Stimulated activated CD4-positive, alpha-beta T cell treated with anti-CD3 and anti-CD28 coated beads, Interleukin-2, amount 100 ng/mL, for 24 hours (primary cell): ENCODE measurements at places on chromosomes 4 and X.

GRCh38 chr4:139866276-139866962, 200.8 kb downstream of the MGST2 start:
- DNase-seq = no peak

- no peak for DNase-seq
These were observed 8.7 kb upstream of the MSANTD1 start for GRCh38 chr4:3239998-3240920.

- no peak for DNase-seq
These were observed 21.2 kb downstream of the SLC2A9 start for GRCh38 chr4:9999956-10000561.

DNA sequence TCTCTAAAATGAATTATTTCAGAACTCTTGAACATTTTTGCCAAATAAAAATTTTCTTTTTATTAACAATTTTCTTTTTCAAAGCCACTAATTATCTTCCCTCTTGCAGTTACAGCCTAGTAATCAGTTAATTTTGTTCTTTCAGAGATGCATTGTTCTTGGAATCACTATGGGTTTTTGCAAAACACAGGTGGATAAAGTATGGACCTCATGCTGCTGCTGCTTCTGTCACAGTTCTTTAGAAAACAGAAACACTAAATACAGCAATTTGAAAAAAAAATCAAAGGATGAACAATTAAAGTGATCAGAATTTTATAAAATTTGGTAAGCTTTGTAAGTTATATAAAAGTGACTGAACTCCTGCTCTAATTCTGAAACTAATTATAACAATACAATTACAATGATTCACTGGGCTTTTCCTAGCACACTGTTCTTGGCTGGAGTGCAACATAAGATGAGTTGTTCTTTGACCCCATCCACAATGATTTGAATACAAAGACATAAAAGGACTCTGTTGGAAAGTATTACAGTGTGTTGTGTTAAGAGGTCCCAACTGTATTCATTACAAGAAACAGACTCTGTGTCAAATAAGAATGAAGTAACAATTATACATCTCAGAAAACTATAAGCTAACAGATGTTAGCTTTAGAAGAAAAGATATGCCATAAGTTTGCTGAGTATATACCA, 59.4 kb upstream of the GK2 start:
- no peak for DNase-seq

DNA sequence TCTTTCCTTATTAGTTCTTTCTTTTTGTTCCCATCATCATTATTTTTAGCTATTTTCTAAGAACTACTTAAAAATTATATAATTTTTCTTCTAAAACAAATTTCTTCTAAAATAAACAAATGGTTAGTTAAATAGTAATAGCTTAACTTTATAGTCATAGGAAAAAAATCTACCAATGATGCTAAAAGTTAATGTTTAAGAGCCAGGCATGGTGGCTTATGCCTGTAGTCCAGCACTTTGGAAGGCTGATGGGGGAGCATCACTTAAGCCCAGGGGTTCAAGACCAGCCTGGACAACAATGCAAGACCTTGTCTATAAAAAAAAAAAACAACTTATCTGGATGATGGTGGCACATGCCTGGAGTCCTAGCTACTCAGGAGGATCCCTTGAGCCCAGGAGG, 127.1 kb upstream of the ANXA3 start:
- no peak for DNase-seq

GRCh38 chr4:4430492-4431195, 43.7 kb downstream of the NSG1 start:
- peak; percentile 56 for DNase-seq

DNA sequence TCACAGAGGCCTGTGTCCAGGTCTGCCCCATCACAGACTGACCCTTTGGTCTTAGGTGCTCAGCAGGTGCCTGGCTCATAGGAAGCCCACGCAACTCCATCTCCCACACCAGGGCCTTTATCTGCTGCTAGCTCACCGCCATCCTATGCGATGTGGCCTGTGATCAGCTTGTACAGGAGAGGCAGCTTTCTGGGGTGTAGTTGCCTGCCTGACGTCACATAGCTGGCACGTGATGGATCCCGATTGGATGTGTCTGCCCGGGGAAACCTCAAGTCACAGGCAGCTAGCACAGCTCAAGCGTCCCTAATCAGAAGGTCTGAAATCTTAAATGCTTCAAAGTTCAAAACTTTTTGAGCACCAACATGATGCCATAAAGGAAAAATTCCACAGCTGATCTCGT, 41.2 kb upstream of the CLDN34 start:
- DNase-seq = no peak

GRCh38 chr4:72569719-72570235, 756 bp upstream of the ADAMTS3 start:
- no peak for DNase-seq

DNA sequence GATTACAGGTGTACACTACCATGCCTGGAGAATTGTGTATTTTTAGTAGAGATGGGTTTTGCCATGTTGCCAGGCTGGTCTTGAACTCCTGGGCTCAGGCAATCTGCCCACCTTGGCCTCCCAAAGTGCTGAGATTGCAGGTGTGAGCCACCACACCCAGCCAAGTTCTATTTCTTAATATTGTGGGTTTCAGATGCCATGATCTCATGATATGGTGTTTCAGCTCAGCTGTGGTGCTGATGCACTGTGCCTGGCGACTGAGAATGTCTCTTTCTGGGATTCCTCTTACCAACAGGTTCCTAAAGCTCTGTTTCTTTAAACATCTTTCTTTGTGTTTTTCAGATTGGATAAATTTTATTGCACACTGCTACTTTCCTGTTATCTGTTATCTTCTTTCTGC, 17.3 kb upstream of the NDUFC1 start:
- no peak for DNase-seq

GRCh38 chr4:151806511-151806927, 45.7 kb upstream of the GATB start:
- no peak for DNase-seq

GRCh38 chr4:126552321-126552720, 1080.4 kb upstream of the INTU start:
- no peak for DNase-seq

DNA sequence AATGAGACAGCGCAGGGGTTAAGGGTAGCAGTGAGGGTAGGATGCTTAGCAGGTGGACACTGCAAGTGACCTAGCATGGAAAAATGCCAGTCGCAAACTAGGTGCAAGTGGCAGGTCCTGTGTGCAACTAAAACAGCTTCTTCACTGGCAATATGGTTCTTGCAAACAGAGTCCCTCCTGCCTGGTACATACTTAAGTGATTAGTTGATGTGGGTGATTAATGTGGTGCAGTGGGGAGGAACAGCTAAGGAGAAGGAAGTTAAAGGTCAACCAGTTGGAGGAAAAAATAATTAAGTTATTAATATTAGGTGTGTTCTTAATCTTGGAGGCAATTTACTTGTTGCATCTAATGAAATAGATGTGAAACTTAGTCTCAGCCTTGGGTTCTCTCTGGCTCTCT, 121.6 kb upstream of the IGFBP7 start:
- no peak for DNase-seq

DNA sequence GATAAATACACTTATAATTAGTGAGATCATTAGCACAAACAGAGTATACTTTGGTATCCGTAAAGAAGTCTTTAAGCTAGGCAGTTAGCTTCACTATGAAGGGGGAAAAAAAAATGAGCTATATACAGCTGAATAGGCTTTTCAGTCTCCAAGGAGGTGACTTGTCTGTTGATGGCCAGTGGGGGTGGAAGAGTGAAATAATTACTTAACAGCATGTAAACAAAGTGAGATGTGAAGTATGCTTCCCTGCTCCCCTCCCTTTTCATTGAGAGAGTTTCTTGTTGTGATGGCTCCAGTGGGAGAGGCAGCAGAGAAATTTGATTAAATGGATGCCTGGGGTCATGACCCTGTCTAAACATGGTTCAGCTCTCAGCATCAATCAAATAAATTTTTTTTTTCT, 180.9 kb downstream of the DACH2 start:
- DNase-seq = no peak

- no peak for DNase-seq
These were observed 23.4 kb downstream of the USP9X start for GRCh38 chrX:41108463-41109205.

DNA sequence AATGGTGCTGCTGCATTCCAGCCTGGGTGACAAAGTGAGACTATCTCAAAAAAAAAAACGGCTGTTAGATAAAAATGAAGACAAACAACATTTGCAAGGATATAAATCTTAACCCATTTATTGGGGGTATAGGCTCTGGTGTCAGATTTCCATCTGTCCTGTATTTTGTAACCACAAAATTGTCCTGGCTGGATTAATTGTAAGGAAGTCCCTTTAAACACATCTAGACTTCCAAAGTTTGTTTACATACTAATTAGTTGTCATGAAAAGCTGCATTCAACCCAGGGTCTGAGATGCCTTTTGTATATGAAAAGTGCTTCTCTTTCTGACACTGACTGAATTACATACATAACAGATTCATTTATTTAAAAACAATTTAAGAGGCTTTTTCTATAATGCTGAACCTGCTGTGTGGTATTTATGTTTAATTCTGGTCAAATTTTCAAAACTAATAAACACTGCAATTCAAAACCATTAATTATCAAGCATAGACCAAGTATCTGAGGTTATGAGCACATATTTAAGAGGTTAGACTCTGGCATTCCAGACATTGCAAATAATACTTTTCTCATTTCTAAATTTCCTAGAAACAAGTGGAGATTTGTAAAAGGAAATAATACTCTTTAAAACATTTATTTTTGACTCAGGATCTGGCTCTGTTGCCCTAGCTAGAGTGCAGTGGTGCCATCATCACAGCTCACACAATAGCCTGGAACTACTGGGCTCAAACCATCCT, 17.5 kb upstream of the UGDH start:
- no peak for DNase-seq

DNA sequence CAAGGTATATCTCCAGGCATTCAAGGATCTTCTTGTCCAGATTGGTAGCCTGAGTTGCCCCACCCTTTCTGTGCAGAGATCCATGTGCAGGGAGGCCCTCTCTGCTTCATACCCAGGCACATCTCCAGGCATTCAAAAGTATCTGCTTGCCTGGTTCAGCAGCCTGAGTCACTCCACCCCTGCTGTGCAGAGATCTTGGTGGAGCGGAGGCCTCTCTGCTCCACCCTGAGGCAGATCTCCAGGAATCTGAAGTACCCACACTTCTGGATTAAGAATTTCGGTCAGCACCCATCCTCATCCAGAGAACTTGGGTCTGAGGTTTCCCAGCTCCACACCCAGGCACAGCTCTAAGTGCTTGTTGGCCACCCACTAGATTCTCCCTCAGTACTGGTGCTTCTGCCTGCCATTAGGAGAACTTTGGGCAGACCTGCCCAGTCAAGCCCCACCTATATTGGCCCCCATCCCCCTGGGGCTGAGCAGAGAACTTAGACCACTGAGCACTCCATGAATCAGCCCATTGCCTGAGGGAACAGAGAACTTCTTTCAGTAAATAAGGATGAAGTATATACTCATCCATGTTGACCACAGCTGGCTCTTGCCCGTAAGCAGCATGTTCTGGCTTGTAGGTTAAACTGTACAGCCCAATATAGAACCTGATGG, 199.5 kb upstream of the ZCCHC13 start:
- no peak for DNase-seq
